ENCODE measurements at places on chromosomes 4 and X.
A peak's percentile ranks its signal among the peaks of the same experiment; 100 is the strongest.

DNA sequence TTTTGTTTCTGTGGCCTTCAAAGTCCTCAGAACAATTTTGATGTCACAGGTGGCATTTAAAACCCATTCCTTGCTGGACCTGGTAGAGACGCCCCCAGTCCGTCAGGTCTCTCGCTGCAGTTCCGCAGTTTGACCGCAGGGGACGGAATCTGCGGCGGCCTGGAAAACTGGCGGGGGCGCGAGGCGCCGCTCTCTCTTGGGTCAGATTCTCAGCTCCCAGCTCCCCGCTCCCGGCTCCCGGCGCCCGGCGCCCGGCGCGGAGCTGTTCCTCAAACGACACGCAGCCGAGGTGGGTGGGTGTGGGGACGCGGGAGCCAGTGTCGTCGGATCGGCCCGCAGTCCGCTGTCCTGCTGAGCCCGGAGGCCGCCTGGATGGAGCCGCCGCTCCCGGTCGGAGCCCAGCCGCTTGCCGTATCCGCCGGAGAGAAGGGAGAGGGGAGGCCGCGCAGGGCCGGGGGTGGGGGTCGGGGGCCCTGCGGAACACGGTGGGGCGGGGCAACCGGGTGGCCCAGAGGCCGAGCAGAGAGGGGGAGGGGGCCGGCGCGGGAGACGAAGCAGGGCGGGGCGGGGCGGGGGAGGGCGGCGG is at the start of gene OCRL:
OCRL (plus strand) TSS at position 192 of the 586 bp plus-strand sequence; CDS start at position 373, 181 bp downstream.
- peak; percentile 85 for DNase-seq

DNA sequence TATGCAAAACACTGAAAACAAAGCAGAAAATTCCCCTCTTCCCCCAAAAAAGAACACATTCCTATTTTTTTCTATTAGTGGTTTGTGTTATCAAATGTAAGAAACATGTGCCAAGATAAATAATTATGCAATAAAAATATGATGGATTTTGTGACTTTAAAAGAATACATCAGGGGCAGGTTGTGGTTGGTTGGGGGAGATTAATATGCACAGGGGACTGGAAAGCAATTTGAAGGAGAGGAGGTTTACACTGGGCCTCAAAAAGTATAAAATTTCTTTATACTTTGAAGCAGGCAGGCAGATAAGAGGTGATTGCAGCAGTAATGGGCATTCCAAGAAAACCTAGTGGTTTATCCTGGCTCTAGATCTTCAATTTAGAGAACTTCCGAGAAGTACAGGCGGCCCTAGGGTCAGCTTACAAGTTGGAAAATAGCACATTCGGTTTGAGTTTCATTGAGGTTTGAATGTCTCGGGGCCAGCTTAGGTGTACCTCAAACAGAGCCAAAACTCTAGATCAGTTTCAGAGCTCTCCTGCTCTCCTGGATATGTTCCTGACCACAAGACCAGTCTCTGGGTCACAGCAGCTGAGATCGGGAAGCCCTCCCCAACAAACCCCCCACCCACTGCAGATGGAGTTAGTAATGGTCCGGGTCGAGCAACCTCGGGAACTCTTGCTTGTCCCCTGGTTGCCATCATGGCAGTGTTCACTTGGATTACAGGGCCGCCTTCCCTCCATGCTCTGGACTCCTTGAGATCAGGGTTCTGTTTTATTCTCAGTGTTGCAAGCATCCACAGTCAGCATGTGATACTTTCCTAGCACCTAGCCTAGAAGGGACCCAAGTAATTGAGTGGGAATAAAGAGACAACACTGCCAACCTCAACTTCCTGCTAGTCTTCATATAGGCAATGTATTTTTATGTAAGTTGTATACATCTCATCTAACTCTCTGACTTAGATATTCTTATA is 112.1 kb upstream of the DDIT4L start:
- DNase-seq: no peak

DNA sequence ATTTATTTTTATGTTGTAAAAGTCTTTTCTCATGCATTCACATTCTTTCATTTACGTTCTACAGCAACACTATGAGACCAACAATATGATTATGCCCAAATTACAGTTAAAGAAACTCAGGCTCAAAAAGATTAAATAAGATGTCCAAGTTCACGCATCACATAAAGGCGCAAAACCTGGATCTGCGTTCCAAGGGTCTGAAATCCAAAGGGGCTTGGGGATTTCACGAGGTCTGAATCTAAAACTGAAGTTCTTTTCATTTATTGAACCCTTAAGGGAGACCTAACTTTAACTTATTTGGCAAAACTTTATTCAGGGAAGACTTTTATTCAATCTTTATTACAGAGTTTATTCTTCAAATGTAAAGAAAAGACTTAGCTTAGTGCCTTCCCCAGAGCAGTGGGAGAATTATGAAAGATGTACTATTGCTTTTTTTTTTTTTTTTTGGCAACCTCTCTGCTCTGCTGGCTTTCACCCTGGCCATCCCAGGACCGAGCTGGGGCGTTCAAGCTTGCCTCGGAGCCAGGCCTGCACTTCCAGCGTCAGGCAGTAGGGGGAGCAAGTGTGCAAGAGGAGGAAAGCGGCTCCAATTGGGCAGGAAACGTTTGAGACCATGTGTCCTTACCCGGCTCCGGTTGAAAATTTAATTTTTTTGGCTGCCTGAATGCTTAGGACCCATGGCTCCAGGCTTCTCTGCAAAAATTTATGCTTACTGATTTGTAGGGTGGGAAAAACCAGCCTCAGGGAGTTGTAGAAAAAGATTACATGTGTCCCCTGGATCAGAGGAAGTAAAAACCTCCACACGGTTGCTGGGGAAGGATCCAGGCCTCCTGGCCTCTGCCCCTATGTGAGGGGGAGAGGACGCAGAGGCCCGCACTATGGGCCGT is 344.3 kb upstream of the KLF3 start:
- peak; percentile 66 for DNase-seq

DNA sequence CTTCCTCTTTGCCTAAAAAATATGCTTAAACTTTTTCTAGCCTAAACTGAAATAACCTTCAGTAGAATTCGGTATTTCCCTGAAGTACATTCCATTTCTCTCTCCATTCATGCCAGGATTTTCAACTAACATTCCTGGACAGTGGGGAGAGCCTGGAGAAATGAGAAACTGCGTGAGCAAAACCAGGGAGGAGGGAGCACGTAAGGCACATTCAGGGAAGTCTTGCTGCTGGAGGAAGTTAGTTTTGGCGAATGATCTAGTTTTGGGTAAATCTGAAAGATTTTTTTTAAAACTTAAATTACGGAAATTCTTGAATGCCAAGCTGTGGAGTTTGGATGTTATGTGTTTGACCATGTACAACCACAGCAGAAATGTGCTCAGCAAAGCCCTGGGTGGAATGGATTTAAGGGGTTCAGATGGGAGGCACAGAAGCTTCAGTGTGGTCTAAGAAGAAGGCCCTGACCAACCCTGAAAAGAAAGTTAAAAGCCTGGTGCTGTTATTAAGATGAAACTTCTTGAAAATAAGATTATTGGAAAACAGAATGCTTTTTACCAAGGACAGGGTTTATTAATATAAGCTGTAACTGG is 347.8 kb downstream of the ANK2 start:
- no peak for DNase-seq

DNA sequence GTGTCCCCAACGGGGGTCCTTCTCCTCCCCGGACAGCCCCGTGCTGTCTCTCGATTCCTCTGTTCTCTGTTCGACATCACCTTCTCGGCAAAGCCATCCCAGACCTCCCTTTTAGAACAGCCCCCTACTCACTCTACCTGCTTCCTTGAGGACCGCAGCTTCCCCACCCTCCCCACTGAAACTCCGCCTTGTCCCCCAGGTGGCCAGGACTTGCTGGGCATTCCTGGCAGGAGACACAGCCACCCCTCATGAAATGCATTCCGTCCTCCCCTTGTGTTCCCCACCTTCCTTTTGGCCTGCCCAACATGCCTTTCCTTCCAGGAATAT is 34.8 kb upstream of the GPR78 start:
- DNase-seq: no peak

DNA sequence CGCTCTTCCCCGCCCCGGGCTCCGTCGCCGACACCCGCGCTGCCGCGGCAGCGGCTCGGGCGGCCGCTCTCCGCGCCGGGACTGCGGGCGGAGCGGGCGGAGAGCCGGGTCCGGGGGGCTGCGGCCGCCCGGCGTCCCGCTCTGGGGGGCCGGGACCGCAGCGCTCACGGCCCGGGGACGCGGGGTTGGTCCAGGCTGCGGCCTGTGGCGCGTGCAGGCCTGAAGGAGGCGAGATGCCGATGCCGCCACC is 492 bp downstream of the GALNT7 start:
- no peak for DNase-seq

GRCh38 chr4:54064317-54065111 is at the start of gene CHIC2:
CHIC2 (minus strand) TSS chr4:54064605; CDS start chr4:54064300, 305 bp downstream.
- peak; percentile 88 for DNase-seq

- peak; percentile 30 for DNase-seq
Observed at GRCh38 chr4:161522031-161522430, 641.8 kb downstream of the FSTL5 start.

- DNase-seq: no peak
Observed at GRCh38 chr4:91829531-91829930, 474.2 kb upstream of the GRID2 start.

DNA sequence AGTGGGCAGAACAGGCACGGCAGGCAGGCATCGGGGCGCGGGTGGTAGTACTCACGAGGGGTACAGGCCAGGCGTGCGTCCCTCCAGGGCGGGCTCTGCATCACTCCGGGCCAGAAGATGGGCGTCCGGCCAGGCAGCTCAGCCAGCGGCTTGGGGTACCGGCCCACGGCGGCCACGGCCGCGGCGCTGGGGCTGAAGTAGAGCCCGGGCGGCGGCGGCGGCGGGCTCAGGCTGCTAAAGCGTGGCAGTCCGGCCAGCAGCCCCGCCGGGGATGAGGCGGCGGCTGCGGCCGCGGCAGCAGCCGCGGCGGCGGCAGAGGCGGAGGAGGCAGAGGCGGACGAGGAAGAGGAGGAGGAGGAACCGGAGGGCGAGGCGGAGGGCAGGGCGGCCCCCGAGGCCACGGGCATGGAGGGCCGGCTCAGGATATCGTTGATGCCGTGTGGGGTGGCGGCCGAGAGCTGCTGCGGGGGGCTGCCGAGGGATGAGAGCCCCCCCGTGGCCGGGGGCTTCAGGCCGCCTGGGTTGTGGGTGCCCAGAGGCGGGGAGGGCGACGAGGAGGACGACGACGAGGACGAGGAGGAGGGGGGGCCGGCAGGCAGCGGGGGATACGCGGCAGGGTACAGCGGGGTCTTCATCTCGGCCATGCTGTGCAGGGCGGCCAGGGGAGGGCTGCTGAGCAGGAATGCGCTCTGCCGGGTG is 1.4 kb downstream of the NKX6-1 start:
- DNase-seq: peak; percentile 11

- no peak for DNase-seq
Observed at GRCh38 chrX:153794897-153795816, 689 bp downstream of the SSR4 start.

- no peak for DNase-seq
Observed at GRCh38 chr4:176090115-176090514, 24.5 kb downstream of the WDR17 start.

GRCh38 chr4:92814677-92815076 is 510.9 kb downstream of the GRID2 start:
- peak; percentile 4 for DNase-seq

- DNase-seq: peak; percentile 68
Observed at GRCh38 chr4:176841711-176842112, 49.0 kb upstream of the VEGFC start.

DNA sequence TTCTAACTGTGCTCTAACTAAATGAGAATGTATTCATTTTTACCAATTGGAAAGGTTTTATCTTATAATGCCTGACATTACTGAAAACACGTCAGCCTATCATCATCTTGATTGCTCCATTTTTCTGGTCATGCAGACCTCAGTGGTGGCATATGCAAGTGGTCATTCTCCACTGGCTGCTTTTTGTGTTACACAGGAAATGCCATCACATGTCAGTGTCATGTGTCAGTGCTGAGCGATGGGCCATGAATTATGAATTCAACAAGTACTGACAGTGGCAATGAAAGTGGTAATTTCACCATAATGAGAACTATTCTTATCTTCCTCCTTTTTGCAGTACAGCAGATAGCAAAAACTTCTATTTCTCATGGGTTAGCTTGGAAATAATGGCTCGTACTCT is 190.5 kb downstream of the PACRGL start:
- no peak for DNase-seq

DNA sequence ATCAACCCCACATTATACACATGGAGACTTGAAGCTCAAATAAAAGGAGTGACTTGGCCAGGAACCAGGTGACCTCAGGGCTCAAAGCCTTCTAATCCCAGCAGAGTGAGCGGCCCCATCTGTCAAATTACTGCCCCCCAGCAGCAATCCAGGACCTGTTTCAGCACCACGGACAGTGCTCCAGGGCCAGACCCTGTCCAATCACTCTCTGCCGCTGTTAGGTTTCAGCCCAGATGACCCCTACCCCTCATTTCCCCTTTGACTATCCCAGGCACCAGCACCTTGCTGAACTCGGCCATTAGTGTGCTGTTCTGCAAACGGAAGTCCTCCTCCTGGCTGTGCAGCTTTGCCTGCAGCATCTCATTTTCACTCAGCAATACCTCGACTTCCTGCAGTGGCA is 5.1 kb downstream of the GRIPAP1 start:
- peak; percentile 71 for DNase-seq

Measured in NCI-H82 (cell line).